Omental fat pad (tissue), 4 donors: ENCODE measurements at places on chromosomes 6 and 20. TPM values are rescaled to one million over a fixed set of nuclear protein-coding genes. Genes with fewer than 3 reads are reported as not detected.

GRCh38 chr20:60934724-60935123 is 317.3 kb upstream of the CDH4 start:
- no peak for DNase-seq

DNA sequence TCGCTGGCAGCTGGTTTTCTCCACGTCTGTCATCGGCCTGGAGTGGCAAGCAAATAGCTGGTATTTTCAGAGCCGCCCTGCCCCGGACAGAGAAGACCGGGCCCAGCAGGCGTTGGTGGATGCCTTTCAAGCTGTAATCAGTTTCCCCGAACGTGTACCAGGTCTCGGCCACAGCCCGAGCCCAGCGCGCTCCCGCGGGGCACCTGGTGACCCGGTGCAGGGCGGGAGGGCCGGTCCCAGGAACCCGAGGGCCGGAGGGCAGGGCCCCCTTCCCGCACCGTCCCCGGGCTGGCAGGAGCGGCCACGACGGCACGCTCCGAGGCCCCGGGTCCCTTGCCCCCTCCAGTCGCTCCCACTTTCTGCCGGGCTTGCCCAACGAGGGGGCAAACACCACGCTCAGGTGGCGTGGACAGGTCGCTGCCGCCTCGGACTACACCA is 348 bp upstream of the PYGB start:
- no peak for DNase-seq

DNA sequence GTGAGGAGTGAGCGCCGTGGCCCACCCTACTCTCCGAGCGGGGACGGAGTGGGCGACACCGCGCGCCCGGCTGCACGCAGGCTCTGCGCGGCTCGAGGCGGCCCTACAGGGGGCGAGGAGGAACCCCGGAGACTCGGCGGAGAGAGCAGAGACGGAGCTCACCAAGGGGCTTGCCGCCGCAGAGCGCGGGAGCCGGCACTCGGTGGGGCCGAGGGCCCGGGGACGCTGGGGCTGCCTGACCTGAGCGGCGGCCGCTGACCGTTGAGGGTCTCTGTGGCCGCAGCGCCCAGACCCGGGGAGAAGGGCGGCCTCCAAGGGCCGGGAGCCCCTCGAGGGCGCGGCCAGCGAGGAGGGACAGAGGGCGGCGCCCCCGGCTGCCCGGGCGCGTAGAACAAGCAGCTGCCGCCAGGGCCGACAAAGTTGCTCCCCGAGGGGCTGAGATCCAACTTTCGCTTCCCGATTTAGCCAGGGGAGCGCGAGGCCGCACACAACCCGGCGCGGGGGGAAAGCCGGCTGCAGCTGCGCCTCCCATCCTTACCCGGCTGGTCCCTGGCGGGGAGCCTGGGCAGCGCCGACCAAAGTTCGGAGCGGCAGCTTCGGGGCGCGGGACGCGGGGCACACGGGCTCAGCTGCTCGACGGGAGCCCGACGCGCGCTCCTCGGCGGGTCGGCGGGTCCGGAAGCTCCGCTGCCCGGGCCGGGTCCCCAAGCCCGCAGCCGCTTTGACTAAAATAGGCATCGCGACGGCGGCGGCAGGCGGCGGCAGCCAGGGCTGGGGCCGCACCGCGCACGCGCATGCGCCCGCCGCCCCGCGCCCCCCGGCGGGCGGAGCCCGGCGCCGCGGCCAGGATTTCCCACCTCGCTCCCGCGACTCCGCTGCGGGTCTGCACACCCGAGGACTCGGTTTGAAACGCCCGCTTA is 43.1 kb downstream of the POPDC3 start:
- DNase-seq = no peak

GRCh38 chr6:20572940-20573339 is 38.7 kb downstream of the CDKAL1 start:
- DNase-seq = no peak

GRCh38 chr20:58010186-58010585 is 218.3 kb downstream of the ANKRD60 start:
- DNase-seq = no peak

The HMGN4 gene
- total RNA-seq = 61.2 TPM
